ENCODE measurements at places on chromosomes 13 and 19.

DNA sequence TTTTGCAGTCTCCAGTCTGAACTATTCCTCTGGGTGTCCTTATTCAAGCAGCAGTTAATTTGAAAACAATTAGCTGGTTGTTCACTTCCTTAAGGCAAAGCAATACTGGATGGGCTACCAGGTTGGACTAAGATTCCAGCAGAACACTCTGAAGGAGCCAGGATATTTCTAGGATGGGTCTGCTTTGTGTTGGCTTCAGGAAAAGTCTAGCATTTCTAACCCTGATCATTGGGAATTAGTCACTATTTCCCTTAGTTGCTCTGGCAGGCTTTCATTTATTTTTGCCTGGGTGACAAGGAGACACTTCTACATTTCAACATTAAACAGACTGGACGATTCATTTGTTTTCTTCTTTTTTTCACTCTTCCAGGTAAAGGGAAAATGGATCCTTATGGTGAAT, 228.4 kb downstream of the ENOX1 start:
- H3K27ac ChIP-seq: no peak overlapping the region
- no peaks in the 10 kb centered on the region for H3K36me3 ChIP-seq
- no peaks in the 10 kb centered on the region for H3K27me3 ChIP-seq
- no peak for DNase-seq
- H3K4me1 ChIP-seq: no peaks in the 10 kb centered on the region
- no peak overlapping the region for H3K4me3 ChIP-seq

DNA sequence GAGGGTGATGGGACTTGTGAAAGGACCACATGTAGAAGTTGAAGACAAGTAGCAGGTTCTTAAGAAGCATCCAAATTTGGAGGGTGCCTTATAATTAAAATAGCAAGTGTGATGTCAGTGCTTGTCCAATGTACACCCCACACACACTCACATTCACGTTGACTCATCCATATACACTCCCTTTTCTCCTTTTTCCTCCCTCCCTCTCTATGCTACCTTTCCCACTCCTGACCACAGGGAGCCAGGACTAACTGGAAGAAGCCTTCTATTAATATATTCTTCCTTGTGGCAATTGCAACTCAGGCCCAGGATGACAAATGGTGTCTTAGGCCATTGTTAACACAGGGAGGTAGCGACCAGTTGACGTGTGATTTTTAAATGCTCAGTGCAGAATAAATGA, 16.3 kb upstream of the GPR183 start:
- peak; percentile 79 for DNase-seq
- H3K27ac ChIP-seq: no peak overlapping the region
- no peaks in the 10 kb centered on the region for H3K27me3 ChIP-seq
- H3K4me3 ChIP-seq: no peak overlapping the region
- H3K4me1 ChIP-seq: peaks cover 19% of the 10 kb centered on the region

DNA sequence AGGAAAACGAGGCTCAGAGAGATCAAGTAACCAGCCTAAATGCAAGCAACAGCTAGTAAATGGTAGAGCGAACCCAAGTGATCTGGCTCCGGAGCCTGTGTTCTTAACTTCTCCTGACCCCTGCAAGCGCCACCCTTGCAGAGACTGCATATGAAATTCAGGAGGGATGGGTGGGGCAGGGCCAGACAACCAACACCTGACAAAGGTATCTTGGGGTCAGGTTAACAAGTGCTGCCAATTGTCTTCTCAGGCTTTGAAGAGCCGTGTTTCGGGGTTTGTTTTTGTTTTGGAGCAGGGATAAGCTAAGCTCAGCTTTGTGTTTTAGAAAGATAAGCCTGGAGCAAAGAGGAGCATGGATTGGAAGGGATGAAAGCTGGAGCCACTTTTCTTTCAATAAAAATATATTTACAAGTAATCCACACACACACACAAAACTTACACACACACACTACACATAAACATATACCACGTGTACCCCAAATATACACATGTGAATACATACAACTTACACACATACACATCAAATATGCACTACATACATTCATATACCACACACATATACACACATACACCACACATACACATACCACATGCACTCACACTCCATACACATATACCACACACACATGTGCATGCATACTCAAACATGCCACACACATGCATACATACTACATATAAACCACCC, 722.0 kb downstream of the DIAPH3 start:
- H3K4me1 ChIP-seq: no peaks in the 10 kb centered on the region
- H3K27ac ChIP-seq: no peak overlapping the region
- H3K27me3 ChIP-seq: no peaks in the 10 kb centered on the region
- H3K4me3 ChIP-seq: no peak overlapping the region

DNA sequence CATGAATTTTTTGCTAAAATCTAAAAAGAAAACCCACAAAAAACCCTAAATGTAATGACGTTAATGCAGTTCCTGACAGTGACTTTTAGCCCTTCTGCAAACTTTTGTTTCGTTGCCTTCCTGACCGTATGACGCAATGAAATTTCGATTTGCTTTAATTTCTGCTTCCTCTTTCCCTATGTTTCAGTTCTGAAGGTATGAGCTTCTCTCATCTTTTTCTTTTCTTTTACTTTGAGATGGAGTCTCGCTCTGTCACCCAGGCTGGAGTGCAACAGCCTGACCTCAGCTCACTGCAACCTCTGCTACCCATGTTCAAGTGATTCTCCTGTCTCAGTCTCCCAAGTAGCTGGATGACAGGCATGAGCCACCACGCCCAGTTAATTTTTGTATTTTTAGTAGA, 6.1 kb upstream of the LILRA5 start:
- no peaks in the 10 kb centered on the region for H3K4me1 ChIP-seq
- no peak overlapping the region for H3K4me3 ChIP-seq
- no peaks in the 10 kb centered on the region for H3K27me3 ChIP-seq
- DNase-seq: no peak
- no peak overlapping the region for H3K27ac ChIP-seq

GRCh38 chr13:21823949-21824348, 153.1 kb downstream of the FGF9 start:
- H3K36me3 ChIP-seq: no peaks in the 10 kb centered on the region
- no peak overlapping the region for H3K4me3 ChIP-seq
- DNase-seq: no peak
- H3K27ac ChIP-seq: no peak overlapping the region

GRCh38 chr13:32840113-32840512, 176.1 kb upstream of the KL start:
- no peak overlapping the region for H3K4me3 ChIP-seq
- no peak overlapping the region for H3K27ac ChIP-seq
- H3K36me3 ChIP-seq: no peaks in the 10 kb centered on the region
- DNase-seq: no peak
- H3K4me1 ChIP-seq: no peaks in the 10 kb centered on the region

DNA sequence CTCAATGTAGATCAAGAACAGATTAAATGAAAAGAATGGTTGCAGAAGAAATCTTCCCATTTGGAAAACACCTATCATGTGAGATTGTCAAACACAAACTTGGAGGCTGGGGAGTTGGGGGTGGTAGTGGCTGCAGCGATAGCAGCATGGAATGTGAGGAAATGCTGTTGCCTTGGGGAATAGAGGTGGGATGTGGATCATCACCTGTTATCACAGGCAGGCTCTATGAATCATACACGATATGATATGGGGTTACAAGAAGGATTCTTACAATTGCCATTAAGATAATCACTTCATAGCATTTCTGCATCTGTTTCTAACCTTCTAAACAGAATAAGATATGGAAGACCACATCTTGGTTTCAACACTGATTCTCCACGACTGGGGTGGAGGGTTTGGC, 88.7 kb downstream of the RNASEH2B start:
- H3K4me3 ChIP-seq: no peak overlapping the region
- no peaks in the 10 kb centered on the region for H3K4me1 ChIP-seq
- no peak overlapping the region for H3K27ac ChIP-seq

GRCh38 chr19:8413629-8413995, 507 bp downstream of the MARCHF2 start:
- no peak for DNase-seq
- H3K4me1 ChIP-seq: peaks cover 3% of the 10 kb centered on the region
- H3K27ac ChIP-seq: peak overlapping the region; percentile 38
- peak overlapping the region; percentile 58 for H3K4me3 ChIP-seq
- H3K36me3 ChIP-seq: no peaks in the 10 kb centered on the region
- H3K27me3 ChIP-seq: no peaks in the 10 kb centered on the region

DNA sequence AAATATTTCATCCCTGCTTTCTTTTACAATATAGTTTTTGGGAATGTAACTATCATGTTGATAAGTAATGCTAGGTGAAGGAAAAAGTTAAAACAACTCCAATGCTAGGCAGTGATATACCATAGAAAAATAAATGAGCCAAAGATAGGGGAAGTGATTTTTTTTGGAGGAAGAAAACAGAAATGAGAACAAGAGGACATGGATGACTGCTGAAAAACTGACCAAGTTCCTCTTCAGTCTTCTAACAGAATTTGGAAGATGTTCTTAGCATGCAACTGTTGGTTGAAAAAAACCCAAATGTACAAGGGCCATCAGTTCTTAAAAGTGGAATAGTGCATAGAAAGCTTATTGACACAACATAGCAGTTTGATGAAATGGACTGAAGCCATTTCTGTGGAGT, 262.5 kb upstream of the STARD13 start:
- H3K36me3 ChIP-seq: no peaks in the 10 kb centered on the region
- H3K27me3 ChIP-seq: no peaks in the 10 kb centered on the region
- no peak overlapping the region for H3K4me3 ChIP-seq
- H3K4me1 ChIP-seq: peaks cover 3% of the 10 kb centered on the region
- no peak for DNase-seq

DNA sequence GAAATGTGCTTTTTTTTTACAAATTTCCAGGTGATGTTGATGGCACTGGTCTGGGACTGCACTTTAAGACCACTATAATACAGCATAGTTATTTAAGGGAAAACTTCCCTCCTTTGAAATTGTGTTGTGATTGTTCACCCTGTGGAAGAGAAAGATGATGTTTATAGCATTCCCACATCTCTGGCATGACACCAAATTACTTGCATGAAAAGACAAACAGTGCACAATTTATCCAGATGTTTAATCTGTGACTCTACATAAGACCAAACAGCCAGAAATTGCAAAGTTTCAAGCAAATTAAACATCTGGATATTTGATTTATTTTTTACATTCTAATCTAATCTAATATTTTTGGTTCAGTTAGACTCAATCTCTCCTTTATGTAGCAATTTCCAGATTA, 51.6 kb downstream of the UFM1 start:
- no peak for DNase-seq
- no peaks in the 10 kb centered on the region for H3K36me3 ChIP-seq

- H3K4me3 ChIP-seq: no peak overlapping the region
- no peaks in the 10 kb centered on the region for H3K27me3 ChIP-seq
- no peak overlapping the region for H3K27ac ChIP-seq
- H3K36me3 ChIP-seq: no peaks in the 10 kb centered on the region
These were observed 25.1 kb upstream of the SLITRK1 start for GRCh38 chr13:83907196-83907989.

DNA sequence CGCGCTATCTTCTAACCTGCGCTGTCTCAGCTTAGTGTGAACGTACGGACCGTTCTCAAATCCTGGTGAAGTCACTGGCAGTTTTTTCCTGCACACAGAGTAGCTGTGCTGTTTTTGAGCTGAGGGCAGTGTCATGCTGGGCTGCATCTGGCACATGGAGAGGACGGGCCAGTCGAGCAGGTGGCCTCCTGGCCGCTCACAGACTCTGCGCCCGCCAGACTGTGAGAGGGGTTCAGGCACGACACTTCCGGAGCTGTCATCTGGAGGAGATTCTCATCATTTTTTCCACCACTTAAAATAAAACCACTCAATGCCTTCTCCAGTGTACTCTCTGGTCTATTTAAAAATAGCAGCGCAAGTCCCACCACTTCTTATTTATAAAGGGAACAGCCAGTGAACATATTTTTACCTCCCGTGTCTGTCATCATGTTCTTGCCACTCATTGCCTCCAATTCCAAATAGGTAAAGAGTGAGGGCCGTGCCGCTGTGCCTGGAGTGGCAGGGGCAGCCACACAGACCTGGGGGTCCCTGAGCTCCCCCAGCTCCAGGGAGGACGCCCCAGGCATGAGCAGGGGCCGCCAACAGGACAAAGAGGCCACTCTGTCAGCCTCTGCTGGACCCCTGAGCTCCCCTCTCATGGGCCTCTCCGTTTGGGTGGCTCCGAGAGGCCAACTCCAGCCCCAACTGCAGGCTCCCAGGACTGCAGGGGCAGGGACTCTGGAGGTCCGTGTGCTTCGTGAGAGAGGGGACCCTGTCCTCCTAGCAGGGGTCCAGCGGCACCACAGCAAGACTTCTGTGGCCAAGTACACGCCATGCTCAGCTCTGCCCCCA, 36.9 kb upstream of the GRTP1 start:
- no peaks in the 10 kb centered on the region for H3K27me3 ChIP-seq
- no peak overlapping the region for H3K27ac ChIP-seq
- no peaks in the 10 kb centered on the region for H3K4me1 ChIP-seq
- no peak overlapping the region for H3K4me3 ChIP-seq

DNA sequence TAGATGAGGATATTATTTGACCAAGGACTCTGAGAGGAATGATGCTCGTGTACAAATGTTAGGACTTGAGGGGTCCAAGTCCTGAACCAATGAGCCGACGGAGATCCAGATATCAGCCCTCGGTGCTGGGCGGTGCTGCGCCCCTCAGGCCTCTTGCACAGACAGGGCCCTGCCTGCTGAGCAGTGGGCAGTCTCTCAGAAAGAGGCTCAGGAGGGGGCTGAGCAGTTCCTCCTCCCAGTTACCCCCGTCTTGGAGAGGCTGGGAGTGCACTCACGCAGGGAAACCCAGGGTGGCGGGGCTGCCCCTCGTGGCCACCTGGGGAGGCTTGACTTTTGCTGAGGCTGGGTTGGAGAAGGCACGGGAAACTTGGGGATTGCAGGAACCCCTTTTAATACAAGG, 18.4 kb downstream of the TEX29 start:
- DNase-seq: no peak
- H3K36me3 ChIP-seq: no peaks in the 10 kb centered on the region
- no peaks in the 10 kb centered on the region for H3K27me3 ChIP-seq
- H3K4me3 ChIP-seq: no peak overlapping the region
- peaks cover 4% of the 10 kb centered on the region for H3K4me1 ChIP-seq

DNA sequence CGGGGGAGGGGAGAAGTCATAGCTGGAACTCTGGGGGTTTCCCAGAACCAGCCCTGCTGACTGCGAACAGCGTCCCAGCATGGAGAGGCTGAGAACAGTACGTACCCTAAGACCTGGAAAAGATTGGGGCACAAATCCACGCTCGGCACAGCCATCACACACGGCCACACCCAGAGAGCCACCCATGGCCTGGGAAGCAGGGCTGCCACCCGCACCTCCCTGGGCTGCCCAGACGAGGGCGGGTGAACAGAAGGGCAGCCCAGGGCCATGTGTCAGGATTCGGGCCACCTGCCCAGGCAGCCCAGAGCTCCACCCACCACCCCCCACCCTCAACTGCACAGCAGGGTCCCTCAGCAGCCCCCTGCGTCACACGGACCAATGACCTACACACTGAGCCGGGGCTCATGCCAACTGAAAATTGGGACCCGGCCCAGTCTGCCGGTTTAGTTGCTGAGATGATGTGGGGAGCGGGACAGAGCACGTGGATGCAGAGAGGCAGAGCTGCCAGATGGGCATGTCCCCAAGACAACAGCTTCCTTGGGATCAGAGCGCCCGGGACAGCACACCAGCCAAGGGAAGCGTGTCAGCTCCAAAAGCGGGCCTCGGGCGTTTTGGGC, 8.5 kb downstream of the UBXN6 start:
- H3K4me1 ChIP-seq: peaks cover 2% of the 10 kb centered on the region
- peaks cover 70% of the 10 kb centered on the region for H3K36me3 ChIP-seq
- no peak overlapping the region for H3K4me3 ChIP-seq
- peak overlapping the region; percentile 14 for H3K27ac ChIP-seq
- no peak for DNase-seq
- H3K27me3 ChIP-seq: no peaks in the 10 kb centered on the region

- peak overlapping the region; percentile 91 for H3K4me3 ChIP-seq
- H3K4me1 ChIP-seq: peaks cover 3% of the 10 kb centered on the region
- DNase-seq: no peak
- H3K27ac ChIP-seq: peak overlapping the region; percentile 94
- no peaks in the 10 kb centered on the region for H3K27me3 ChIP-seq
- H3K36me3 ChIP-seq: peaks cover 8% of the 10 kb centered on the region
These were observed 573 bp upstream of the ZNF614 start for GRCh38 chr19:52028780-52029123.
